ENCODE measurements at places on chromosomes 1 and 21.

- DNase-seq, result no peak
Observed at GRCh38 chr21:26637201-26637745, 64.2 kb upstream of the CYYR1 start.

GRCh38 chr21:26595971-26596370, 22.9 kb upstream of the CYYR1 start:
- no peak for DNase-seq

DNA sequence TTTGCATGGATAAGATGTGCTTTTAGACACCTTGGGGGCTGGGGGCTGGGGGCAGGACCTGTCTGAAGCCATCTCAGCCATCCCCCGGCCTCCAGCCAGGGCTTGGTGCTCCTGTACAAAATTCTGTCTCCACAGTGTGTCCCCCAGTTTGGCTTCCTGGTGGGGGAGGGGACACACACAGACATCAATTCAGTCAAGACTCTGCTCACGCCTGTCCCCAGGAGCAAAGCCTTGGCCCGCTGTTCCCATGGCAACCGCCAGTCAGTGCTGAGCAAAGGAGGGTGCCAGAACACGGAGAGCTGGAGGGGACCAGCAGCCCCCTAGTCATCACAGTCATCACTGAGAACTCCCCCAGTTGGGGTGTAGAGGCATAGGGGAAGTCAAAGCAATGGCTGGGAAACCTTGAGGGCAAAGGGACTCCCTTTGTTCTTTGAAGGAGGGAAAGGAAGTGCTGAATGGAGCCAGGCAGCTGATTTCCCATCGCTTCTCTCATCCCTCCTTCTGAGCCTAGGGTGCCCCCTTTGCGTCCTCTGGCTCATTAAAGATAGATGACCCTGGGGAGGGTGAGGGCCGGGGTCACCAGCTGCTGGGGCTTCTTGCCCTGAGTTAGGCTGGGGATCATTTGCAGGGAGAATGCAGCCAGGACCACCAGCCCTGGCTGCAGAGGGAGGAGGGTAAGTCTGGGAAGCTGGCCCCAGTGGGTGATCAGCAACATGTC, 134.9 kb upstream of the IPO9 start:
- no peak for DNase-seq

DNA sequence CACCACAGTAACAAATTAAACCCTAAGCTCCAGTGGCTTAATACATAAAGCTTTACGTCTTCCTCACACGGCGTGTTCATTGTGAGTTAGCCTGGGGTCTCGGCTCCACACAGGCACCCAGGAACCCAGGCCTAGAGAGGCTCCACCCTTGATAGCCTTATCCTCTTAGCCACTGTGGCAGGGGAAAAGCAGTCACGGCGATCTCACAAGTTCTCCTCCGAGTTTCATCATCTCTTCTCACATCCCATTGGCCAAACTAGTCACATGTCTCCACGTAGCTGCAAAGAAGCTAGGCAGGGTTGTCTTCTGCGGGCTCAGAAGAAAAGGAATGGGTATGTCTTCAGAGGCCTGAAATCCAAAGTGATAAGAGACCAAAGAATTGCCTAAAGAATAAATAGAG, 122.3 kb upstream of the GRIK3 start:
- DNase-seq, result no peak

DNA sequence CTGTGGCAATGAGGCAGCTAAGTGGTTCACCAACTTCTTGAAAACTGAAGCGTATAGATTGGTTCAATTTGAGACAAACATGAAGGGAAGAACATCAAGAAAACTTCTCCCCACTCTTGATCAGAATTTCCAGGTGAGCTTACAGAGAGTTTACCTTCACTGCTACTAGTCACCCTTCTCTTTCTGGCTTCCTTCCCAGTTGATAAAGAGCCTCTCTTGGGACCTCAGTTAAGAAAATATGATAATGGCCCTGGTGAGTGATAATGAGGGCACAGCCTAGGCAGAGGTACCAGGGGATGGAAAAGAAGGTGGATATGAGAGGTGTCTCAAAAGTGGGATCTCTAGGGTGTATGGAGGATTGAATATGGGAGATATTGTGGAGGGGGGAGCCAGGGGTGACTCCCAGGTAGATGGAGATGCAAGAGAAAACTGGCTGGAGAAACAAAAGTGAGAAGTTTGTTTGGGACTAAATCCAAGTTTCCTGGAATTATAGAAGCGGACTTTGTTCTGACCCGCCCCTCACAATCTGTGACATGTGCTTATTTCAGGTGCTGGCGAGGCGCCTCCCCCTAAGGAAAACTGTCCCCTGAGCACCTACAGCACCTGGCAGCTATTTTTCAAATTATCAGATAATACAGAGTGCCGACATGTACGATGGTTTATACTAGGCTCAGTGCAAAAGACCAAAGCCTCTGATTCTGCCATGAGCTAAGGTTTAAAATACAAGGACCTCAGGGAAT, 13.7 kb downstream of the MTARC2 start:
- no peak for DNase-seq

DNA sequence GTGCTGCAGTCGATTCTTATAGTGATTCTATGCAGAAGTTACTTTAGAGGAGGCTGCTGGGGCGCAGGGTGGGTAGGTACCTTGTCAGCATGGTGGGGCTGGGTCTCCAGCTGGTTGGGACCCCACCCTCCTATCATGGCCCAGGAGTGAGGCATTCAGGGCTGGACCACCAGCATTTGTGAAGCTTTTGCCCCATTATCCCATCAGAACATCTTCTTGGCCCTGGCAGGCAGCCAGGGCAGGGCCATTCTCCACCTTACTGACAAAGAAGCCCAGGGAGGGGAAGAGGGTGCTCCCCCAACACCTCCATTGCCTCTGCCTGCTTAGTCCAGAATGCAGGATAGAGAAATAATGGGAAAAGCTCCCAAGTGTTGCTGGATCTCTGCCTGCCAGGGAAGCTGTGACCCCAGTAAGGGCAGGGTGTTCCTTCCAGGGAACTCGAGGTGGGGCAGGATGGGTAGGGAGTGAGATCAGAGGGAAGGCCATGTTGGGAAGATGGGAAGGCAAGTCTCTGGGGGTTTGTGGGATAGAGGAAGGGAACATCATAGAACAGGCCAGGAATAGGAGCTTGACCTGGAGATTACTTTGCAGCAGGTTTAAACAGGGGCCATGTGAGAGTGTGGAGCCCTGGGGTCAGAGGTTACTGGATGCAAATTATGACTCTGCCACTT, 16.2 kb upstream of the SLC2A1 start:
- DNase-seq, result no peak

DNA sequence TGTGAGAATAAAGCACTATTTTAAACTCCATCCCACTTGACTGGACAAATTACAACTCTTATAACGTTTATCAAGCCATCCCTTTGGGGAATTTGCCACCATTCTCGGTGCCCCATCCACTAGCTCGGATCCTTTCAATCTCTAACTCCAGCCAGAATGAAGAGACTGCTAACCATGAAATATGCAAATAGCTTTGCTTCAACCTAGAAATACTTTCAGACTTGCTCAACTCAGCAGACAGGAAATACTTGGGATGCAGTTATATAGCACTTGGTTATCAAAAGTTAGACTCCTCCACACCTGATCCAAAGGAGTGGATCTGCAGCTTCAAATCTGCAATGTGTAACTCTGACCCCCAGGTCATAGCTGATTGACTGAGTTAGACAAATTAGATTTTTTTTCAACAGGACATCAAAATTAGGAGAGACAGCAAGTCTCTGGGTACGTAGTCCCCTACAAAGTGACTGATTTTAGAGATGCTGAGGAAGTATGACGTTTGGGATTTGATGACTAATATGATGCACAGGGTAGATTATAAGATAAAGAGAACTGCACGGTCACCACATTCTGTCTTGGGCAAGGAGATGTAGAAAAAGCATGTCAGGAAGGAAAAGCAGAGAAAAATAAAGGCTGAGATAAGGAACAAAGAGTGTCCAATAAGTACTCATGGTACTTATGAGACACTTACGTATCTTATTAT, 496.0 kb downstream of the AGBL4 start:
- no peak for DNase-seq

Measured in stimulated activated CD8-positive, alpha-beta memory T cell treated with anti-CD3 and anti-CD28 coated beads, Interleukin-12 subunit alpha, Interleukin-12 subunit beta, amount 100 ng/mL, for 4 hours (primary cell).